ENCODE measurements at places on chromosomes 3 and 15.

DNA sequence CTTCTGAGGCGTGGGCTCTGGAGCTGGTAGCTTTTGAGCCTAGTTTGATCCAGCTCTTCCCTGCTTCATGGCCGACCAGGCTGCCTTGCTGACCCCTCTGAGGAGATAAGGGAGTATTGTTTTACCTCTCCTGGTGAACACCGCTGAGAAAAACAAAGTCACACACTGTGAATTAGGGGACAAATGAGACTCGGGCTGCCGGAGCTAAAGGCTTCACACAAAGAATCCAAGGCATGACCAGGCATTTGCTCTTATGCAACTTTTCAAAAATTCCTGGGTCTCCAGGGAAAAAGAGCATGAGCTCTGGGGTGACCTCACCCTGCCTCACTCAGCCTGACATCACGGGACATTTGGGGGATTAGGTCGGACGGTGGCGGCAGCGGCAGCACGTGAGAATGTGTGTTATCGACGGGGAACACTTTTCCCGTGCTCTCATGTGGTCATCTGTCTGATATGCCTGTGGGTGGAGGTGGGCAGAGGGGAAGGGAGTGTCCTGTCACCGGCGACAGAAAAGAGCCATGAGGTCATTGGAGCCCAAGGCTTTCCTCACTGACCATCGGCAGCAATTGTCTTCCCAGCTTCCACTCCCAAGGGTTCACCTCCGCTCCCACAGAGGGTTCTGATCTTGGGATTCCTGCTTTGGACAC lies 61.0 kb downstream of the TMEM44 start:
- peak; percentile 78 for DNase-seq

DNA sequence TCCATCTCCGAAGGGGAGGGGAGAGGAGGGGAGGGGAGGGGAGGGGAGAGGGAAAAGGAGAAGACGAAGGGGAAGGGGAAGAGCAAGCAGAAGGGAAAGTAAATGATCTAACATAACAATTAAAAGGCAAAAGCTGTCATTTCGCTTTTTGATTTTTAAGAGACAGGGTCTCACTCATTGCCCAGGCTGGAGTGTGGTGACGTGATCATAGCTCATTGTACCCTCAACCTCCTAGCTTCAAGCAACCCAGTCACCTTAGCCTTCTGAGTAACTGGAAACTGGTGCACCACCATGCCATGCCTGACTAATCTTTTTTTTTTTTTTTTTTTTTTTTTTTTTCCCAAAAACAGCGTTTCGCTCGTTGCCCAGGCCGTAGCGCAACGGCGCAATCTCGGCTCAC lies 22.6 kb downstream of the ADAM10 start:
- DNase-seq: no peak

GRCh38 chr3:52291508-52292181 lies 4.0 kb downstream of the GLYCTK start:
- DNase-seq: peak; percentile 72

DNA sequence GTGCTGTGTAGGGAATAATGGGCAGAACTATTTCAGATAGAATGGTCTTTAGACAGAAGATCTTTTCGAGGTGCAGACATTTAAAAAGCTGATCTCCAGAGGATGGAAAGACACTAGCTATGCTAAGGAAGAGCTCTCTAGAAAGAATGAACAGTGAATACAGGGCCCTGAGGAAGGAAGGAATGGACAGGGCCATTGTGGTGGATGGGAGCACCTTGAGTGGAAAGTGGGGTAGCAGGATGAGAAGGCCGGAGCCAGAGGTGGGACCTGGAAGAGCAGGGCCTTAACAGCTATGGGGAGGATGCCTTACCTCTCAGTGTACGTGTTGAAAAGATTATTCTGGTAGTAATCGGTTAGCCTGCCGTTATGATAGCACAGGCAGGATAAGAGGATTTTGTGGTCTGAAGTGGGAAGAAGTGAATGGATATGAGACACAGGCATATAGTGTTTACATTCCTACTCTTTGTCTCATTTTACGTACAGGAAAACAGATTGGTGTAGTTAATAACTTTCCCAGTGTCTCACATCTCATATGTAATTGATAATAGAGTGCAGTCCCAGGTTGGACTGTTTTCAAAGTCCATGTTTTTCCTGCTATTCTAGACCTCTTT lies 172.4 kb downstream of the KLHL25 start:
- DNase-seq: no peak

Data from hematopoietic multipotent progenitor cell treated with erythropoietin and hydrocortisone succinate and interleukin-3 and kit ligand, for 4 days (in vitro differentiated cells).